ENCODE measurements at places on chromosomes 2 and 18. TPM values are rescaled to one million over a fixed set of nuclear protein-coding genes. Genes with fewer than 3 reads are reported as not detected.

RFX8 gene
- total RNA-seq: 1.5 TPM

IL1B gene
- not detected for total RNA-seq

GAL3ST2 gene
- total RNA-seq: 1.5 TPM

GRP gene
- not detected for total RNA-seq

MTX2 gene
- 37.5 TPM for total RNA-seq

BCL11A gene
- total RNA-seq: 49.2 TPM

PECR gene
- 18.7 TPM for total RNA-seq

NT5C1B gene
- total RNA-seq: not detected

RASGRP3 gene
- total RNA-seq: 0.69 TPM

- no peak for DNase-seq
These were observed 50.3 kb downstream of the GBX2 start for GRCh38 chr2:236117861-236118269.

DNA sequence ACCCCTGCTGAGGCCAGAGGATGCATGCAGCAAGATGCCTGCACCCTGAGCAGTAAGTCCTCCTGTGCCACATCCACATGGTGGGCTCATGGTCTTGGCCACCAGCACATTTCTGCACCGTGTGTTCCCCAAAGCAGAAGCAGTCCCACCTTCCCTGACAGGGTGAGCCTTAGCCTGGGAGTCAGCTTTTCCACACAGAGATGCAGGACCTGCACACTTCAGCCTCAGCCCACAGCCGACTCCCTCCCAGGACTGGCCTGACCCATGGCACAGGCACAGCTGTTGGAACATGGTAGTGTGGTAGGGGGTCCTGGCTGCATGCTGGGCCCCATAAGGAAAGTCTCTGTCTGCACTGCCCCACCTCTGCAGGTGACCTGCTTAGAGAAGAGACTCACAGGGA, 5.0 kb downstream of the SNED1 start:
- DNase-seq: no peak

DNA sequence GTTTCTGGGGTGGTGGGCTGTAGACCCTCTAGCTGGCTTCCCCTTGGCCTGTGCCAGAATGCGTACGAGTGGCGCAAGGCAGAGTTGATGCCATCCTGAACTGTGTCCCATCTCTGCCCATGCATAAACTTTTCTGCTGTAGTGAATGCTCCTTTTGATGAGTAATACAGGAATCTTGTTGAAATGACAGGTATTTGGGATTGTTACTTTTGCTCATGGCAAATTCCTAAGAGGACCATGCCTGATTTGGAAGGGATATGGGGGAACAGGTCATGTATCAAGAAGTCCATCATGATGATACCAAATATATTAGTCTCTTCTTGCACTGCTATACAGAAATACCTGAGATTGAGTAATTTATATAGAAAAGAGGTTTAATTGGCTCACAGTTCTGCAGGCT, 648.0 kb downstream of the SLC4A3 start:
- no peak for DNase-seq

DNA sequence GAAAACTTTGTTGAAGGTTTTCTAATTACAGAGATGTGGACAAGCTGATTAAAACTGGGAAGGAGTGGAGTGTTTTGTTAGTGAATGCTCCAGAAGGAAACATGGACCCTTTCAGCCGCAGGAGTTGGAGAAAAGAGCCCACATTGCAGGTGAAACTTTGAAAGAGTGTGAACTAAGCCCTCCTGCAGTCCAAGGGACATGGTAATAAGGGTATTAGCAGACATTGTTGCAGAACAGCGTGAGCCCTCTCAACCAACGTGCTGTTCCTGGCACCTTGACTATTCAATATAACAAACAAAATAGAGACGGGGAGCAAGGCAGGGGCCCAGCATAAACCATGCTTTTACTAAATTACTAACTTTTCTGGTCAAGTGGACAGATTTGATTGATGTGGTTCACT, 122.7 kb downstream of the EPHA4 start:
- no peak for DNase-seq

DNA sequence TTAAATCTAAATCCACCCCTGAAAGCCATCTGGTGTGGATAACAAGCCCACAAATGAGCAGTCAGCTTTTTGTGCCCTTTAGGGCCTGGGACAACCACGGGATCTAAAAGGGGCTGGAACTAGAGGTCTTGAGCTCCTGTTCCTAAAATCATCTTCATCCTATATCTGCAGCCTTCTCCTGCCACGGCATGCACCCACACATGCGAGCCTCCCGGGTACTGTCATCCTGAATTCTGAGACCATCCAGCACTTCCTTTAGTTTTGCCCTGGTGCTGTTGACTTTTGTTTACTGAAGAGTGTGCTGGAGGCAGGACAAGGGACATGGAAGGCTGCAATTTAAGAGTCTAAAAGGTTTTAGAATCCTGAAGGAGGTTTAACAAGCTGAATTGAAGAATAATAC, 183.2 kb downstream of the FAM210A start:
- no peak for DNase-seq

DNA sequence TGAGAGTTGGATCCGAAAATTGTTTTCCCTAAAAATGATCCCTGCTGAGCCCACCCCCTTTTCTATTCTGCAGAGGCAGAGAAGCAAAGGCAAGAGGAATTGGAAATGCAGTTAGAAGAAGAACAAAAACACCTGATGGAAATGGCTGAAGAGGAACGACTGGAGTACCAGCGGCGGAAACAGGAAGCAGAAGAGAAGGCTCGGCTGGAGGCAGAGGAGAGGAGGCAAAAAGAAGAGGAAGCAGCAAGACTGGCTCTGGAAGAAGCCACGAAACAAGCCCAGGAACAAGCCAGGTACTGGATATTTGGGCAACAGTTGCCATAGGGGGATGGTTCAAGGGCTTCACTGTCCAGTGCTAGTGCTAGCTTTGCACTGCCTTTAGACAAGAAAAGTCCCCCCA, 41.7 kb downstream of the SUMO1 start:
- DNase-seq: no peak

DNA sequence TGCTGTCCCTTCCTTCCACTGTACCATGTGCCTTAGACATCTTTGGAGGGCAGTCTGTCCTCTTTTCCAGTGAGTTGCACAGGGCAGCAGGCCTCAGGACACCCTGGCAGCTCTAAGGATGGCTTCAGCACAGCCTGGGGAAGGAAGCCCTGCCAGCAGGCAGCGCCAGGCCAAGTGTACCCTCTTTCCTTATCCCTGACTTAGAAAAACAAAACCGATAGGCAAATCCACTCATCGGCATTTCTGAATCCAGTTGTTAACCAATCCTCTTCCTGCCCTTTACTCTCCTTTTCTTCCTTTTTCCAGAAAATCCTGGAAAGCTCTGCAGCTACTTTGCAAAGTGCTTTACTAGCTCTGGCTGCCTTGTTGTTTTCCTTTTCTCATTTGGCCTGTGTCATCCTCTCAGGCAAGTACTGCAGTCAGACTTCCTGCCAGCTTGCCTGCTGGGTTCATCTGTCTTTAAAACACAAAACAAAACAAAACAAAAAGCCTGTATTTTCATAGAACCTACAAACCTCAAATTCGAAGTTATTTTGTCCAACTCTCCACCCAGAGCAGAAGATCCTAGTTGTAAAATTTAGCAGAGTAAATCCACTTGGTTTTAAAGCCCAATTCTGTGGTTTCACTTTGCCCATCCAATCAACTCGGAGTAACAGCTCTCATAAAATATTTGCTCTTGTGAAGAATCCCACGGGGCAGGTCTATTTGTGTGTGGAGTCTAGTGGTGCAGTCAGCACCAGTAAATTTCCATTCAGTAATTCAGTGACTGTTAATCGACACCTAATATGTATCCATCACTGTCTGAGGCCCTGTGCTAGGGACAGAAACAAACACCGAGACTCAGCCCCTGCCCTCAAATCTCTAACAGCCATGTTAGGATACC, 45.2 kb downstream of the PCBP1 start:
- no peak for DNase-seq

GRCh38 chr2:231457101-231457500, 7.2 kb downstream of the NCL start:
- DNase-seq: no peak

- DNase-seq: no peak
These were observed 83.8 kb downstream of the CLHC1 start for GRCh38 chr2:55148269-55148668.

DNA sequence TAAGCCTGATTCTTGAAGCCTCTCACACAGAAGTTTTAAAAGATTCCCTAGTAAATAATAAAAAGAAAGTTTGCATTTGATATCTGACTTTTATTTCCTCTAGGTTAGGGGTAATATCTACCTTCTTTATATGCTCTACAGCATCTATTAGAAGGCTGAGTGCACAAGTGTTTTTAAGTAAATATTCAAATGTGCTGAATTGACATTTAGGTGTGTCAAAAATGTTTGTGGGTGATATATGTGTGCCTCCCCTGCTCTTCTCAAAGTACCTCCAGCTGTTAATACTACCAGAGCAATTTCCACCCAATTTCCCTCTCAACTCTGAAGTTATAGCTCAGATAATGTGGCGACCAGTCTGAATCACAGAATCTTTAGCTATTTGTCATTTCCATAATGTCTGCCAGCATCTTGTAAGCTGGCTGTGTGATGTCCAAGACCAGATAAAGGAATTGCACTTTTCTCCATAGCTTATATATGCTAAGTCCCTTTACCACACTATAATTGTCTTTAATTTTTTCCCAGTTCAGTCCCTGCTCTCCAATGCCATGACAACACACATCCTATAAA, 24.4 kb upstream of the ERMN start:
- DNase-seq: no peak

- no peak for DNase-seq
These were observed 463 bp upstream of the ALPP start for GRCh38 chr2:232377841-232378734.

DNA sequence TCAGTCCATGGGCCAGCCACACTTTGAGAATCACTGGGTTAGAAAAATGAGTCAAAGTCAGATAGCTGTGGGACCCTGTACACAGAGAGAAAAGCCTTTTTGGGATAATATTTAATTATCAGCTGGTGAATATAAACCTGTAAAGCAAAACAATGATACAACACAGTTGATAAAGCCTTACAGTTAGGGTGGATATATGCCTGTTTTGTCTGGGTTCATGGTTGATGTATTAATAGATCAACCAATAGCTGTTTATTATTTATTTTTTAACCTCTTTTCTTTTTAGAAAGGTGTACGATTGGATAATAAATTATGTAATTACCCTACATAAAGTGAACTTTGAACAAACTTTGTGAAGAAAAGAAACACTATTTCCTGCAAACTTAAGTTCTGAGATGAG, 145.6 kb downstream of the TDRD15 start:
- no peak for DNase-seq

- no peak for DNase-seq
These were observed 210.4 kb upstream of the CXCR4 start for GRCh38 chr2:136328207-136328795.

DNA sequence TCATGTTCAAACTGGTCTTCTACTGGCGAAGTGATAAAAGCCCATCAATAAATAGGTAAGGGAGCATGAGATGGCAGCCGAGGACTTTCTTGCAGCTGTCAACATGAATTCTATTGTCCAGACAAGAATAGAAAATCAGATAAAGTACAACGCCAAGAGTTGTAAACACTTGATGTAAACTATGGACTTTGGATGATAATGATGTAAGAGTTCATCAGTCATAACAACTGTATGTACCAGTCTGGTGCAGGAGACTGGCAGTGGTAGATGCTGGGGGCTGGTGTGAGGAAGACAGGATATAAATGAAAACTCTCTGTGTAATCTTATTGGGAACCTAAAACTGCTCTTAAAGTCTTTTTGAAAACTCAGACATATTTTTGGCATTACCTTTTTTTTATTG, 155.9 kb upstream of the RASGRP3 start:
- no peak for DNase-seq

- DNase-seq: no peak
These were observed 15.4 kb upstream of the DGKD start for GRCh38 chr2:233338812-233339368.

DNA sequence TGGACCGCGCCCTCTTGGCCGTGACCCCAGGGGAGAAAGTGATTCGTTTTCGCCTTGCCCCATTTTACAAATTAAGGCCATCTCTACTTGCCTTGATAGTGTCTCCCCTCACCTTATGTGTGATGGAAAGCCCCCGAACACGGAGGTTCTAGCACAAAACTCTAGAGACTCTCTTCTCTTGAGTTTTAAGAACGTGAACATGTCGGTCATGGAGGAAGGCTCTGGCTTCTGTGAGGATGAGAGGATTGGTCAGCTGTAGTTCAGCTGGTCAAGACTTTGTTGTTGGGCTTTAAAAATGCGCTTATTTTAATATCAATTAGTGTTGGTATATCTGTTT, 828 bp downstream of the DYNC1I2 start:
- DNase-seq: no peak

DNA sequence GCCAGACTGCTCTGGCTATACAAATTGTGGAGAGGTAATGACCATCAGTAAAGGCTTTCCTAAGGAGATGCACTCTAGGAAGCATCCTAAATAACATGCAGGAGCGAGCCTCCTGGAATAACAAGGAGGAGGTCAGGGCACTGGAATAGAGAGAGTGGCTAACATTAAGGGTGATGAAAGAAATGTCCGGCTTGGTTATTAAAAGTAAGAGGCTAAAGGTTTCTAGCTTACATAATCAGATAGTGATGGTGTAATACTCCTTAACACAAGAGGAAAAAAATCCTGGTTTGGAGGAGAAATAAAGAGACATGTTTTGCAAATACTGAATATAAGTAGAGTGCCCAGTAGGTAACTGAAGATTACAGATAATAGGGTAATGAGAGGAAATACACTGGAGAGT, 365.7 kb downstream of the ZEB2 start:
- no peak for DNase-seq

DNA sequence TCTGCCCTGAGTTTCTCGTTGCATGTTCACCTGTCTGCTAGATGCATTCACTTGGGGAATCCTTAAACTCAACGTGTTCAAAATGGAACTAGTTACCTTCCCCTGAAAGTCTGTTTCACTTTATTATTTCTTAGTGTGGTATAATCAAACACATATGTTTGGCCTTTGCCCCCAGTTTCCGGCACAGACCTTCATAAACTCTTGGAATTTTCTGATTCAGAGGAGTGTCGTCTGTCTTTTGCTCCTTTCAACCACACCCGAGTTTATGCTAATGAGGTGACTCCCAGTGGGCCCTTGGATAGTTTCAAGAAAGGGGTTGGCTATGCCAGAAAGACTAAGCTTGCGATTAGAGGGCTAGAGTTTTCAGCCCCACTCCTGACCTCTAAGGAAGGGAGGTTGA, 198.9 kb downstream of the CDCA7 start:
- DNase-seq: no peak
